Stimulated activated CD8-positive, alpha-beta memory T cell treated with anti-CD3 and anti-CD28 coated beads, Interleukin-7, amount 100 ng/mL, for 1 hour (primary cell): ENCODE measurements at places on chromosomes 2 and 18.
A peak's percentile ranks its signal among the peaks of the same experiment; 100 is the strongest.

DNA sequence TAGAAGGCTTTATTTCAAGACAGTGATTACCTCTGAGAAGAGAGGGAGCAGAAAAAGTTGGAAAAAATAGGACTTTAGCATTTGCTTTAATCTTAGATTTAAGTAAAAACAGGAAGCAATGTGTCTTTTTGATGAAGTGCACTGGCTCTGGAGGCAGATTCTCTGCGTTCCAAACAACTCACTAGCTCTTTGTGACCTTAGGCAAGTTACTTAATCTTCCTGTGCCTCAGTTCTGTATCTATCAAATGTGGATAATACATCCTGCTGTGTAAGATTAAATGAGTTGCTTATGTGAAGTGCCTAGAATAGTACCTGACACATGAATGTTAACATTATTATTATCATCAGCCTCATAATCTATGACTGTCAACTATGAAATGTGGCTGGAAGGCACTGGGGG is 42.3 kb downstream of the RPRD1A start:
- no peak for DNase-seq

DNA sequence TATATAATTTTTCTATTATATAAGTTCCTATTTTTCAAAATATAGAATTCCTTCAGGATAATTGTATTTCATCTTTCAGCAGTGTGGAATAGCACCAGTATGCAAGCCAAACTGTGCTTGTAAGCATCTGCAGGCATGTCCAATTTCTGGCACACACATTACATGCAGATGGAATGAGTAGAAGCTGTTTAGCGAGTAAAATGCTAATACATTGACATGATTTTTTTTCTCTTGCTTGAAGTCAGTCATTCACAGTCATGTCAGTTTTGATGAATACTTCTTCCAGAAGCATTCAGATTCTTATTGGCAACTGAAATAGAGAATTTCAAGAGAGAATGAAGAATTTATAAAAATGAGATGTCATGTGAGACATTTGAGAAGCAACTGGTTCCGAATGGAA is 109.4 kb downstream of the CERS6 start:
- no peak for DNase-seq

DNA sequence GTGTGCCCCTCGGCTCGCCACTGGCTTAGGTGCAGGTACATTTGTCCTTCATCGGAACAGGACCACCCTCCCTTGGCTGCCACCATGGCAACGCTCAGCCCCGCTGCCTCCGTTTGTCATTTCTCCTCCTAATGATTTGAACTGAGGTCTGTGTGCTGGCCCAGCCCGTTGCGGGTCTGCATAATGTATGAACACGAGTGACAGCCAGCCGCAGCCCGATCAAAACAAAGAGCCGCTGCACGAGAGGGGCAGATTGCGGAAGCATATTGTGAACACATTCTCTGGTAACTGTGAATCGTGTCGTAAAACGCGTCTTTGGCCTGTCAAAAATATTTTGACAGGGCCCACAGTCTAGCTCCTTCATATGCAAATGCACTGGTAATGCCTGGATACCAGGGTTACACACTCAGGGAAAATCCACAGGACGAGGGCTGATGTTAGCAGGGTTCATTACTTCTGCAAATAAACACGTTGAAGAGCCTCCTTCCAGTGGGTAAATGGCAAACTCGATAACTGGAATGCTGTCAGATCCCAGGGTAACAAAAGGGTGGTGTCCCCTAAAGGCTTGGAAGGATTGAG is 137.0 kb downstream of the AGAP1 start:
- DNase-seq, result no peak

GRCh38 chr2:59196491-59196890 is 955.4 kb upstream of the FANCL start:
- DNase-seq, result no peak

- no peak for DNase-seq
These were observed 115.4 kb downstream of the MCFD2 start for GRCh38 chr2:46800218-46800617.

GRCh38 chr2:180324182-180324581 is 317.1 kb upstream of the CWC22 start:
- DNase-seq, result no peak

DNA sequence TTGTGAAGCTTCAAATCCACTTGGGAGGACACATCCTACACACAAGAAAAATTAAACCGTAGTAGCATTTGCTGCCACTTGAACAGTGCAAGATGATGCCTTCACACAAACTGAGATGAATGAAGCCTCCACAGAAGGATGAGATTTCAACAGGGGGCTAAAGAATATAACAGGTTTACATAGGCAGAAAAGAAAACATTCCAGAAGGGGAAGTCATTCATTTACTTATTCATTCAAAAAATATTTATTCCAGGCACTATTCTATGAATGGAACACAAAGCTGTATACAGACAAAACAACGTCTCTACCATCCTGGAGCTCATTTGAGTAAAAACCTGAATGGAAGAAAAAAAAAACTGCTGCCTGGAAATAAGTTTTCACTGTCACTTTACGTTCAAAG is 170.5 kb downstream of the CDH20 start:
- DNase-seq, result no peak

GRCh38 chr18:57585855-57586250 is 649 bp downstream of the FECH start:
- no peak for DNase-seq

GRCh38 chr2:16409849-16410248 is 255.8 kb downstream of the CYRIA start:
- DNase-seq, result no peak

DNA sequence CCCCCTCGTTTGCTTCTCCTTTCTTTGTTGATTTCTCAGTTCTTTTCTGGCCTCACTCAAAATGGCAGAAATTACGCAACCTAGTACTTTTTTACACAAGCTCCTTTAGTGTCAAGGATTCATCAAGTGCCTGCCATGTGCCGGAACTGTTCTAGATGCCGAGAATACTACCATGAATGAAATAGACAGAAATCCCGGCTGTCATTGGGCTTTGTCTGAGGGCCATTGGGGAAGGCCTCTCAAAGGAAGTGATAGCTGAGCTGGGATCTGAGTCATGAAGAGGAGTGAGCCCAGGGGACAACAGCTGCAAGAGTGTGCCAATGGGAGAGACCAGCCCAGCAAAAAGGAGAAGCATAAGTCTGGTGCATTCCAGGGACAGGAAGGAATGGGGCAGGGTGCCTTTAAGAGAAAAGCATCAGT is 34.3 kb upstream of the PPP1CB start:
- DNase-seq, result no peak

- DNase-seq, result no peak
These were observed 58.0 kb upstream of the COPS8 start for GRCh38 chr2:237027712-237028029.

GRCh38 chr2:102418421-102418961 is 4.5 kb upstream of the IL18RAP start:
- DNase-seq, result no peak

- no peak for DNase-seq
These were observed 54.8 kb upstream of the CREB1 start for GRCh38 chr2:207474863-207475485.

GRCh38 chr18:64936671-64937070 is 787.8 kb upstream of the LINC00305 start:
- DNase-seq, result no peak

- DNase-seq, result no peak
These were observed 212.0 kb upstream of the MYT1L start for GRCh38 chr2:2542966-2543611.

DNA sequence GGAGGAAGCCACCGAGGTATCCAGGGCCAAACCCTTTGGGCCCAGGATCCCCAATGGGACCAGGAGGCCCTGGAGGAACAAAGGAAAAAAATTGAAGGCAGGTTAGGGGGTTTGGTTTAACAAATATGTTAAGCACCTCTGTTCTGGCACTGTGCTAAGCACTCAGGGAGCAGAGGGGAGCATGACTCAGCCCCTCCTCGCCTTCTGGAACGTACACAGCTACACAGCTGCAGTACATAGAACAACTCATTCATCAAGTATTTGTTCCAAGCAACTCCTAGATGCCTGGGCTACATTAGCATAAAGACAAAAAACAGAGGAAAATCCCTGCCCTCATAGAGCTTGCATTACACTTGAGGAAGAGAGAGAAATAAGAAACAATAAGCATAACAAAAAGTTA is 153.6 kb downstream of the COL4A4 start:
- no peak for DNase-seq

GRCh38 chr2:222709191-222709891 is 37.9 kb downstream of the MOGAT1 start:
- DNase-seq, result no peak

DNA sequence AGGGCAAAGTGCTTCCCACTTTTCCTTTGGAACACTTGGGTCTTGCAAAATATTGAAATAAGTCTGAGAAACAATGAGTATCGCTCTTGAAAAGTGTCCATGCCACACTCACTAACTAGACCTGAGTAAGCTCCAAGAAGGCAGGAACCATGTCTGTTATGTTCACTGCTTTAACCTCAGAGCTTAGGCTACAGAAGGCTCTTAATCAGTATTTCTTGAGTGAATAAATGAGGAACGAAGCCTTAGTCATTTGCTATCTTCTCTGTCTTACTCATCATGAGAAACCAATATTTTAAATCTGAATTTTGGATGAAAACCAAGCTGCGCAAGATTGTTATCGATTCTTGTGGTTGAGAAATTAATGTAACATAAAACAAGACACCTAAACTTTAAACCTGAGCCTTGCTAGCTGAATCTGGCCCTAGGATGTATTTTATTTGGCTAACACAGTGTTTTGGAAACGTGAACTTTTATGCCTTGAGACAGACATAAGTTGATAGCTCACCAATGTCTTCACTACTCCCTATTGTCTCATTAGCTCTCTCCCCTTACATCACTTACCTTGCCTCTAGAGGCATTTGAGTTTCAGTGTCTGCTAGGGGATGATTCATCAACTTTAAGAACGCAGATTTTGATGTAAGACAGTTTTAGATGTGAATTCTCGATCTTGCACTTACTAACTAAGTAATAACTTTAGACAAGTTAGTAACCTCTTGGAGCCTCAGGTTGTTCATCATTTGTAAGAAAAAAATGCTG is 392.8 kb upstream of the MEIS1 start:
- DNase-seq, result no peak

DNA sequence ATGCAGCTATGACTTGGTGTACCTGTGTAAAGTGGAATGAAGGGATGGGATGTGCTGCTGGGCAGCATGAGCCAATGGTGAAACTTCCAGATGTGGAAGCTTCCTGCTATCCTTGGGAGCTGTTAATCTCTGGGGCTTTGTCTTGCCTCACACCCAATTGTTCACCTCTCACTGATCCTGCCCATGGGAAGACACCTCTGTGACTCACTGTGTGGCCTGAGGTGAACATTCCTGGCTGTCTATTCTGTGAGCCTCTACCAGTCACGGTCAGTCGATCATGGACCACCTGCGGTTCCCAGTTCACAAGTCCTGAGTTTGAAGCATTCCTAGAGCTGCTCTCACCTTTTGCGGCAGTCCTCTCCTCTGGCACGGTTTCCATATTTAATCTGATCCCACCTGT is 12.1 kb downstream of the NEURL3 start:
- DNase-seq, result no peak

- DNase-seq, result no peak
These were observed 163.8 kb downstream of the RHBDD1 start for GRCh38 chr2:226999661-227000060.

DNA sequence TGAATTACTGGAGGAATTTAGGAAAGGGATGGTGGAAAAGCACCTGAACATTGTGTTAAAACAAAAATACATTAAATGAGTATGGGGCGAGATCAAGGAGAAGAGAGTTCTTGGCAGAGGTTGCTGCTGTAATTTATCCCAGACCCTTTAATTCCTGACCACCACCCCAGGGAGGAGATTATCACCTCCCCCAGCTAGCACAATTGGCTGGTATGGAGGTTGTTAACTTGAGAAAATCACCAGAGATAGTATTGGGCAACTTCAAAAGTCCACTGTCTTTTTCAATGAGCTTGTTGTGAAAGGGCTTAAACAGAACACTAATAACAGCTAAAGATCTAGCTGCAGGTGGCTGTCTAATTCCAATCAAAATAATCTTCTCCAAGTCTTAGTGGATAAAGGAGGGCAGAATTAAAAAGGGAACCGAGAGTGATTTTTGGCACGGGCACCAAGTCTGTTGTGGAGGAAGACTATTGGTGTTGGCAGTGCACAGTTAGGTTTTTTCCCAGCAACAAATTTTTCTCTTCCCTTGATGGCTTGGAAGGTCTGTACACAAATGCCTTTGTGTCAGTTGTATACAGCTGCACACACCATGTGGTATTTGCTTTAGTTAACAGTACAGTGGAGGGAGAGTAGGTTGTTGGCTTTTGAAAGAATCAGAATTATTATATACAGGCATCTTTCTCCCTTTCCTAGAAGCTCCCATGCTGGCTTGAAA is 289.5 kb downstream of the SLC4A3 start:
- no peak for DNase-seq

- no peak for DNase-seq
These were observed 1495.8 kb upstream of the TMEFF2 start for GRCh38 chr2:193690572-193690971.

DNA sequence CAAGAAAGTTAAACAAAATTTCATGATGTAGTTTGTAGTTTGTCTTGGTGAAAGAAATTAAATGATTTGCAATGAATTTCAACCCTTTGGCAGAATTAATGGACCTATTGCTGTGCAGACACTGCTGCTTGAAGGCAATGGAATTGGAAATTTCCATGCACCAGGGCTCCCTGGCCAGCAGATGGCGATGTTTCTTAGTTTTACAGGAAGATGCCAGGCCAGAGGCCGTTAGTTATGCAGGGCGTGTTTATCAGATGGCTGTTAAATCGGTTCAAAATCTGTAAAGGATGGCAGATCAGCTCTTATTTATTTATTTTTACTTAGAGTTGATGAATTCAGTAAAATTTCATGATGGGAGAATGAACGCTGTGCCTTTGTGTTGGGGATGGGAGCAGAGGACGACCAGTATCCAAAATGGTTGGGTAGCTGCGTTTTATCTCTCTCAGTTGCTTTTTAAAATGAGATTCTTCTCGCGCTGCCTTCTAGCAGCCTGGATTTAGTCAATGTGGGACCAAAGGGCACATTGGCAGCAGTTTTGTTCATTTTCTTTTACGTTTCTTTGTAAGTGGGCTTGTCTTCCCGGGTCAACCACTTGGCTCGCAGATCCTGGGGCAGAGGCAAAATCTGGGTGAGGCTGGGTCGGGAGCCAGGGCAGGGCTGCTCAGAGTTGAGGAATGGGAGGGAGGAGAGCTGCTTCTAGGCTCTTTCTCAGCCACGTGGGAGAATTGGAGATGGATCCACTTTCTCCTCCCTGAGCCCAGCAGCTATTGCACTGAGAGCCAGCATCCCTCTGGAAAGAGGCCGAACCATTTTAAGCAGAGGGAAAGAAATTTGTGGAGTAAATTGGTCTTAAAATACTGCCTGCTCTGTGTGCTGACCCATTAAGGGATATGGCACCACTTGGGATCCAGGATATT is 344.0 kb downstream of the PIK3C3 start:
- peak; percentile 7 for DNase-seq

DNA sequence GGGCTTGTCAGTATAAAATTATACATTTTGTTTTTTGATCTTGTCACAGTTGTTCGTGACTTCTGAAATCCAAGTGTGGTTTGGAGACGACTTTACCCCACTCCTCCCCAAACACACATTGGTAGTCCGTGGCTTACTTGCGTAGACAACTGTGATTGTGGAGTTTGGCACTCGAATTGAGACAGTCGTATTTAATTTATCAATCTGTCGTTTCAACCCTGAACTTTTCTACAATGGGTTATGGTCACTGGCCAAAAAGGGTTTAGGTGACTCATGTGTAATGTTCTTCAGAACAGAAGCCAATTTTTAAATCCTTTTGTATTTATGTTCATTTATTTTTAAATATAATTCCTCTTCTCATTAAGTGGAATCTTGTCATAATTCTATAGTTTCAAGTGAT is 129.9 kb downstream of the SPTBN1 start:
- DNase-seq, result no peak

- DNase-seq, result no peak
These were observed 154.0 kb upstream of the SMIM21 start for GRCh38 chr18:75581336-75582131.
